ENCODE measurements at places on chromosomes 13 and 19.

DNA sequence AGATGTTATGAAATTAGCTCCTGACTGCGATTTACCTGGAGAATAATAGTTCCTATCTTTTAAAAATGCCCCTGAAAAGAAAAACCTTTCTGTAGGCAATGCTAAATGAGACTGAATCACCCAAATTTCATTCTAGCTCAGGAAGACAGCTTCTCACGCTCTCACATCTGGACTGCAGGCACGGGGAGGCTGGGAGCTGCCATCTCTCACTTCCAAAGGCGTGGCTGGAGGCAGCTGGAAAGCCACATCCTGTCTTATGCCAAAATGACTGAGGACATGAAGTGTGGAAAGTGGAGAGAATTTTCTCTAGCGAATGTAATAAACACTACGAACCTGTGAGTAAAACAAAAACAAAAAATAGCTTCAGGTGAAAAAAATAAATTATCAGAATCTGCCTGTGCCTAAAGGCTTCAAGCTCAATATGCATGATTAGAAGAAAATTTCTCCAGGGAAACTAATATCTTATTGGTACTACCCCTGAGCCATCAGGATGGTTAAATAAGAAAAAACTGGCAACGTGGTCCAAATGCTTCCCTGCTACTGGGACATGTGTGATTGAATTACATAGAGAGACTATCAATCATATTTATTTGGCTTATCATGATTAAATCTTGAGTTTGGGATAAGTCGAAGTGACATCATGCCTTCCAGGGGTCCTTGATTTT, 58.1 kb upstream of the UBL3 start:
- DNase-seq = no peak

GRCh38 chr19:49210108-49210900, 52.7 kb downstream of the TRPM4 start:
- no peak for DNase-seq

GRCh38 chr19:40549007-40549708, 27.5 kb upstream of the SHKBP1 start:
- peak; percentile 57 for DNase-seq

DNA sequence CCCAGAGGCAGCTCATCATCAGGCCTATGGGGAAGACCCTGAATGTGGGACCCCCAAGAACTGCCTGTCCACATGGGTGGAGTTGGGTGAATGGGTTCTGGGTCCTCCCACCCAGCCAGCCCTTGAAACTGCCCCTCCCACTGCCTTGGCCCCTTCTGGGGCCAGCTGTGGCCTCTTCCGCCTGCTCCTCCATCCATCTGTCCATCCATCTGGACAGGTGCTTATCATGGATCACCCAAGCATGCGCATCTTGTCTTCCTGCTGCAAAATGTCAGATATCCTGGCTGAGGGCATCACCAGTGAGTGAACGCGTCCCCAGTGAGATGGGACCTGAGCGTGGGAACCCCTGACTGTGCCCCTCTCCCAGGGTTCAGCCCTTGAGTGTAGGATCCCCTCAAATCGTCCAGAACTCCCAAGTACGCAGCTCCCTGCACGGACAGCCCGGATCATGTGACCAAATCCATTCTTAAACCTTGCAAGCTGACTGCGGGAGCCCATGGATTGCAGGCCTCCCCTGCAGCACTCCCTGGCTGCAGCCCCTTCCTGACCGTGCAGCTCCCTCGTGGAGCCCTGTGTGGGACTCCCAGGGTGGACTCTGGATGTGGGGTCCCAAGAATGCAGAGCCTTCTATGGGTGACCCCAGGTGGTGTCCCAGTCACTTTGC, 2.0 kb downstream of the STXBP2 start:
- DNase-seq = no peak

GRCh38 chr13:48297131-48297786, 6.3 kb upstream of the RB1 start:
- DNase-seq = no peak

GRCh38 chr13:113090415-113090770, 15.2 kb upstream of the F7 start:
- DNase-seq = no peak

- peak; percentile 47 for DNase-seq
These were observed 70.4 kb upstream of the MRI1 start for GRCh38 chr19:13693889-13694288.

DNA sequence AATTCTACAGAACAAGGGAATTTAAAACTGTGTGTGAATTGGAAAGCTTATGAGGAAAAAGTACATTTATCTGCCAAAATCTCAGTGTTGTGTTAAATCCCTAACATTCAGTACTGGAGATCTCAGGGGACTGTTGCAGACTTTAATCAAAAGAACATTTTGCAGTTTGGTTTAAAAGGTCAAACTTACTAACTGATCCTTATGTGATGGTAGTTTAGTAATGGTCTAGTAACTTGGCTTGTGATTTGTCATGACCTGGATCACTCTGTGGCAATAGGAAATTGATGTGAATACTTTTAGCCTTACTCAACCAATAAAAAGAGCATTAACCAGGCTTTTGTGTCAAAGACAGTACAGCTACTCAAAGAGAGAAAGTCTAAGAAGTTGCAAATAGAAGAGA, 862.1 kb upstream of the MIR17HG start:
- no peak for DNase-seq

DNA sequence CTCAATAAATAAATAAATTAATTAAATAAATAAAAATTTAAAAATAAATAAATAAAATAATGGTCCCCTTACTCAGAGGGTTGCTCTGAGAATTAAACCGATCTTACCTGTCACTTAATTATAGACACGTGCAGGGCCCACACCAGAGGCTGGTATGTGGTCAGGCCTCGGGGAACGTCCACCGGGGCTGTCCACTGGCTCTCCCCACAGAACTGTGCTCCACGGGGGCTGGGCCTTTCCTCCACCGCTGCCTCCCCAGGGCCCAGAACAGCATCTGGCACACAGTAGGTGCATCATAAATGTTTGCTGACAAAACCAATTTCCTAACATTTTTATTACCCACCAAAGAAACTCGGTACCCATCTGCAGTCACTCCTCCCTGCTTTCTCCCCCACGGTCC, 69.2 kb downstream of the CEBPG start:
- no peak for DNase-seq

- DNase-seq = no peak
These were observed 260.0 kb downstream of the KLF12 start for GRCh38 chr13:73873940-73874830.

DNA sequence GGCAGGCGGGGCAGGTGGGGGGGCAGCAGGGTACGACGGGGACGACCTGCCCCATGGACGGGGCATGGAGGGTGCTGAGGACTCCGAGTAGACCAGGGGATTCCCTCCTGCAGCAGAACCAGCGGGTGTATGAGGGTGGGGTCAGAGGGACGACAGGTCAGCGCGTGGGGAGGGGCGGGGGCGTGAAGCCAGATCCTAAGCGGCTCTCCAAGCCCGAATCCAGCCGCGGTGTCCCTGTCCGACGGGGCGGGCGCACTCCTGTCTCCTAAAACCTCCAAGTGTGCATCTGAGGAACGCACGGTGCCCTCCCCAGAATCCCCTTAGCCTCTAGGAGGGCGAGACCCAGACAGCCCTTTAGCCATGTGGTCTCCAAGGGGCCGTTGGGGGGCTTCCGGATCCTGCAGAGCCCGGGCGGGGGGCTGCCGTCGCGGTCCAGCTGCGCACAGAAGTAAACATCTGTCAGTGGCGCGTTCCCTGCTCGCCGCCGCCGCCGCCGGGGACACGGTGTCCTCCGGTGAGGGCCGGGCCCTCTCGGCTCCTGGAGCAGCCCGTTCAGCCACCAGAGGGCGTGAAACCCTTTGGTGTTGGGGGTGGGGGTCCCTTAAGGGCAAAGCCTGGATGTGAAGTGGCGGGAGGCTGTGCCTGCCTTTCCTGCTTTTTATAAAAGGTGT, 730 bp downstream of the NRTN start:
- DNase-seq = peak; percentile 74

GRCh38 chr13:103795892-103796478, 729.8 kb upstream of the SLC10A2 start:
- no peak for DNase-seq

- DNase-seq = no peak
These were observed 13.7 kb downstream of the ZNF461 start for GRCh38 chr19:36652958-36653357.

- DNase-seq = no peak
These were observed 601.3 kb upstream of the MIR17HG start for GRCh38 chr13:90746230-90746629.

DNA sequence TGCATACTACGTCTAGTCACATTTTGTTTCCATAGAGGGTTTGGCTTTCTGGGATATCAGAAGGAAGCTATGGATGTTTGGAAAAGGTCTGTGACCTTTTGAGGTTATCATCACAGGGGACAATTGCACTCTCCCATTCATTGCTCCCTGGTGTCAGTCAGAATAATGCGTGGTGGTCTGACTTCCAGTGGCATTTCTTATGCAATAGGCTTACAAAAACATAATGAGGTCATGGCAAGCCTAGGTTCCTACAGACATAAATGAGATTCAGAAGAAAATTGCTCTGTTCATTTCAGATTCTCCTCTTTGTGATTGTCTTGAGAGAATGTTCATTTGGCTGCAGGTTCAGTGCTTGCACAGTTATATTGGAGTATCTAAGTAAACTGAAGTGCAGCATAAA, 54.6 kb downstream of the ARHGAP35 start:
- no peak for DNase-seq

GRCh38 chr13:48251611-48252081, 18.6 kb downstream of the ITM2B start:
- DNase-seq = no peak

DNA sequence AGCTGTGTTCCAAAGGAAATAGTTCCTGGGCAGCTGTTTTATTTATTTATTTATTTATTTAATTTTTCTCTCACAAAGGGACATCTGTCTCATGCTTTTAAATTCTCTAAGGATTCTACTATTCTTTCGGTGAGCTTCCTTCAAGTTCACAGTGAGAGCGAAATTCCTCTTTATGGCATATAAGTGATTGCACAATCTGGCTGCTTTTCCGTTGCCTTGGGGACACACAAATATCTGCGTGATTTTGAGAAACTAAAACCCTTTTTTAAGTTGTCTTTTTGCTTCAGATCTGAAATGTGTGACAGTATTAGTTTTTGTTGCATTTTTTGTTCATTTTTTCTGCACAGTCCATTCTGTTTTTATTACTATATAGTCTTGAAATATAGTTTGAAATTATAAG, 19.2 kb downstream of the ZNF486 start:
- DNase-seq = no peak

DNA sequence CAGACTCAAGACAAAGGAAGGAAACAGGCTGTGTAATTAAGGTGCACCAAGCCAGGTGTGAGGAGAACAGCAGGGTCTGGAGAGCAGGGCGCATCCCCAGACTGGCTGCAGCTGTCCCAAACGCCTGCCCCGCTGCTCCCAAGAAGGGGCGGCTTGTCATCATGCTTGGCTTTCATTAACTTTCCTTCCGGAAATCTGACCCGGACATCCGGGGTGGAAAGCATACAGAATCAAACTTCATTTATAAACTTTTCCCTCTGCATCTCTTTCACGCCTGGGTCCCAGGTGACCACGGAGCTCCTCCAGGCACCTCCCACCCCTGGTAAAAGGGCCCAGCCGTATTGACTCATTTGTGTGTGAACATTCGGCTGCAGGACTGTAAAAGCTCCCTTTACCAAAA, 31.7 kb downstream of the TSHZ3 start:
- no peak for DNase-seq

- peak; percentile 9 for DNase-seq
These were observed 1.7 kb downstream of the ERCC5 start for GRCh38 chr13:102847272-102848234.
